ENCODE measurements at places on chromosomes 12 and 14.

DNA sequence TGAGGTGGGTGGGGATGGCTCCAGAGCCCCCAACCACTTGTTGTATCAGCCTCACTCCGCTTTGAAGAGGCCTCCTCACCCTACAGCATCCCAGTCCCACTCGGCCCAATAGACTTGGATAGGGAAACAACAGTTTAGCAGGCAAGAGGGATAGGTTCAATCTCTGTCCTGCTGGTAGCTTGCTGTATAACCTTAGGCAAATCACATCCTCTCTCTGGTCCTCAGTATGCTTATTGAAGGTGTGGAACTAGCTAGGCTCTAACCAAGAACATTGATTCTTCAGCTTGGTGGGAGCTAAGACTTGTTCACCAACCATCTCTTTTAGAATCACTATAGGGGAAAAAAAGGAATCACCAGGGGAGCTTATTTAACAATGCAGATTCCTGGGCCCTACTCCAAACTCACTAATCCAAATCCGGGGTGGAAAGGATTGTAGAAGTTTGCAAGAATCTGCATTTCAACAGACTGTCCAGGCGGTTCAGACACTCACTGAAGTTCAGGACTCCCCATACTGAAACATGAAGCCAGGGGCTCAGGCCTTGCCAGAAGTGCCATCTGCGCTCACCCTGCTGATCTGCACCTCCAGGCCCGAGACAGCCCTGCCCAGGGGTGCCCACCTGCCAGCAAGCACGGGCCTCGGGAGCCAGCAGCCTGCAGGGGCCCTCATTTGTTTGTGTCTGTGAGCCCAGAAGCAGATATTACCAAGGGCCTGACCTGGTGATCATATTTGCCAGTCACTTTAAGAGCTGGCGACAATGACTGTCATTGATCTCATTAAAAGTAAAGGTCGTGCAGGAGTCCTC lies 113.0 kb downstream of the ADCK1 start:
- DNase-seq: no peak

DNA sequence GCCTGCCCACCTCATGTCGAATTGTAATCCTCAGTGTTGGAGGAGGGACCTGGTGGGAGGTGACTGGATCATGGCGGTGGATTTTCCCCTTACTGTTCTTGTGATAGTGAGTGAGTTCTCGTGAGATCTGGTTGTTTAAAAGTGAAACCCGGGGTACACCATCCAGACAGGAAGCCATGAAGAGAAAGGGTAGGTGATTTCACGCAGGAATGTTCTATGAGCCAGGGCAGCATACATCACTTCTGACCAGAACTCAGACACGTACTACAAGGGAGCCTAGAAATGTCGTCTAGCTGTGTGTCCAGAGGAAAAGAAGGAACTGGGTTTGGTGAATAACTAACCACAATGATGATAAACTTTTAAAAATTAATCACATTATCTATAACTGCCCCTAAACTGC lies 80.6 kb downstream of the ANO4 start:
- no peak for DNase-seq

DNA sequence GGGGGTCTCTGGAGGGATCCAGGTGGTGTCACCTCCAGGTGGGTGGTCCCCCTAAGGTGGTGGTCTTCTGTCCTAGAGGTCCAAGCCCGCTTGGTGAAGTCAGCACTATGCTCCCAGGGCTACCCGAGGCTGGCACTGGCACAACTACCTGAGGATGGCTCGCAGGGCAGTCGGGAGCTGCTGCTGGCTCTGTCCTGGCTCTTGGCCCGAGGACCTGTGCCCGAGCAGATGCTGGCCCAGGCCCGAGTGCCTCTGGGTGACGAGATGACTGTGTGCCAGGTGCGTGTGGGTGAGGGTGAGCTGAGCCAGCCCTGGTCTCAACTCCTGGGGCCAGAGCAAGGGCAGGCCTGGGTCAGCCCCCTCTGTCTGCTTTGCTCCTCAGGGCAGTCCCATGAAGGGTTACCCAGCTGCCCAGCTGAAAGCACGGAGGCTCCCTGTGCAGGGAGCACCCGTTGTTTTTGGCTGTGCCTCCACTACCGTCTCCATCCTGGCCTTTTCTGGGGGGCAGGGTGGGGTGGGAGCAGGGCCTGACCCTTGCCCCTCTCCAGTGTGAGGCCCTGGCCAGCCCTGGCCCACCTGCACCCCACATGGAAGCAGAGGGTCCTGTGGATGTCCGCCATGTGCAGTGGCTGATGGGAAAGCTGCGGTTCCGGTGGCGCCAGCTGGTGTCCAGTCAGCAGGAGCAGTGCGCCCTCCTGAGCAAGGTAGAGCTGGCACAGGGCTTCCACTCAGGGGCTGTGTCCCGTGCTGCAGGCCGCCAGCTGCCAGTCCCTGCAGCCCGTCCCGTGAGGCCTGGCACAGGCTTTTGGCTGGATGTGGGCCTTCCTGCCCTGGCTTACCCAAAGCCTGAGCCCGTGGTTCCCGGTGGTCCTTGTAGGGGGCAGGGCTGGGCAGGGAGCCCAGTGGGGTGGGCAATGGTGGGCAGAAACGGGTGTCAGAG lies 1.3 kb downstream of the TEDC1 start:
- no peak for DNase-seq

DNA sequence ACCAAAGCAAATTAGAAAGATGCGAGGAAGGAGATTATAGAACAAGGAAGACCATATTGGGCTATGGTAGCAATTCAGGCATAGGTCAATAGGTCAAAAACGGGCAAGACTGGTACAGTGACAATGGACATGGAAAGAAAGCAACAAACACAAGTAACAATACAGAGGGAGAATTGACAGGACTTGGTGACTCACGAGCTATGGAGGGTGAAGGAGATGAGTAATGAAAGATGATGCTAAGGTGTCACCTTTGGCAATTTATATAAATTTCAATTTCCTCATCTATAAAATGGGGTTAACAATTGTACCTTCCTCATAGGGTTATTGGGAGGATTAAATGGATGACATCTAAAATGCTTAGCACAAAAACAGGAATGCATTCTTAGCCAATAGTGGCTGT lies 15.1 kb upstream of the DUSP16 start:
- DNase-seq: no peak

DNA sequence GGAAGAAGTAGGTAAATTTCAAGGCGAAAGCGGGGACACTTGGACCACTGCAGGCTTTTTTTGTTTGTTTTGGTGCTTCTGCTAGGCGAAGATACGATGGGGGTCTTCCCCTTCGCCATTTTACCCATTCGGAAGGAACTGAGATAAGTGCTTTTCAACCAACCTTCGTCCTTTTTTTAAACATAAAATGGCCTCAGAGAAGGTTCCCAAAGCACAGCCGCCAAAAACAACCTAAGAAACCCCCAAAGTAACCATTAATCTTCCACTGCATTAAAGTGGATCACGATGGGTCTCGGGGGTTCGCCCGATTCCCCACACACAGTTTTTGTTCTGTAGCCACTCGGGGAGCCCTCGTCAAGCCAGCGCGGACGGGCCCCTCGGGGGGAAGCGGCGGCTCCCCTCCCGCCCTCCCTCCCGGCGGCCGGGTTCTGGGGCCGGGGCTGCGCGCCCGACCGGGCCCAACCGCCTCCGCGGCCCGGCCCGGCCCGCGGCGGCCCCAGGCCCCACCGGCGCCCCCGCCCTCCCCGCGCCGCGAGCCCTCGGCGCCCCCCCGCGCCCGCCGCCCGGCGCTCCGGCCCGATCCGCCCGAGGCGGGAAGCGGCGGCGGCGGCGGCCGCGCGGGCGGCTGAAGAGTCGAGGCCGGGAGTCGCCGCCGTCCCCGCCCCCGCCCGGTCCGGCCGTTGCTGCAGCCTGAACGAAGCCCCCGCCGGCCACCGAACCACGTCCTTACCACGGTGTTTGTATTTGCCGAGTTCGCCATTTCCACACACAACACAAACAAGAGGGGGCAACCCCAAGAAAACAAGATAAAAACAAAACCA lies 790 bp downstream of the GTF2A1 start:
- DNase-seq: peak; percentile 40

GRCh38 chr12:100908501-100908900 lies 113.9 kb downstream of the ANO4 start:
- DNase-seq: no peak

DNA sequence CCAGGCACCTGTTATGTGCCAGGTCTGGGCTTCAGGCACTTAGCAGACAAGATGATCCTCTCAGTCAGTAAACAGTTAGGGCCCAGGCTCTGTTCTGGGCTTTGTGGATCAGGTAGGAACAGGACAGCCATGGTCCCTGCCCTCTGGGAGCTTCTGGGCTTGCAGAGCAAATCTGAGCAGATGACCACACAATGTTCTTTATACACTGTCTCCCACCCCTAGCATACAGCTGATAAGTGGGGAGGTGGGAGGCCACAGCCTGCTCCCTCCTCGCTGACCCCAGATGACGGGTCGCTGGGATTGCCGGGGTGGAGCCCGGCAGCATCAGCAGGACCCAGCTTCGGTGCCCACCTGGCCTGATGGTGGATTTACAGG lies 53.1 kb upstream of the RIN3 start:
- no peak for DNase-seq

DNA sequence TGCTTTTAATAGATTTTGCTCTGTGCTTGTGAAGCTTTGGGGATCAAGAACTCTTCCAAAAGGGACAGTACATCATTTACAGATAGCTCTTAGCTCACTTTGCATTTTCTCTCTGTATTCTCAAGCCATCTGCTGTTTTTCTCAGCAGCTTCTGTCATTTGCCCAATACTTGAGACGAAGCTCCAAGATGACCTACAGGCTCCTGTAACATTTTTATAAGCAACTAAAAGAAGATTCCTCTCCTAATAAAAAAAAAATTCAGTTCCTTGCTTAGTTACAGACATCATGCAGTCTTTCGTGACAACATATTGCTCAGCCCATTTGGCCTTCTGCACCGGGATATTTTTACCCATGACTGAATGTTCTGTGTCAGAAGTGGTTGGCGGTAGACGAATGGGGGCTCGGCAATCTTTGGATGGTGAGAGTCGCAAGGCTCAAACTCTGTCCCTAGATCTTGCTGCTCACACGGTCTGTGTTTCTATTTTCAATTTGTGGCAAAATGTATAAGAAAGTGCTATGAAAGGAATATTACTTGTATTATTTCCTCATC lies 215.6 kb downstream of the FSCB start:
- no peak for DNase-seq

DNA sequence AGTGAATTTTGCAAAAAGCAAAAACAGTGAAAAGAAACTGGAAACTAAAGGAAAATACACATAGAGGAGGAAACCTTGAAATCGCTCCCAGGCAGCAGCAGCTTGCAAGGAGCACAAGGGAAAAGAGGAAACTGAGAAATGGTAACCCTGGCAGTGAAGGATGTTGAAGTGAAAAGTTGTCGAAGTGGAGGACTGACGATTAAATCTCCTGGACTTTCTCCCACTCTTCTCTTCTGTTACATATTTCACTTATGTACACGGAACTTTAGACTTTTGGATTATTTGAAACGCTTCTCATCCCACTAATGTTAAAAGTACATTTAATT lies 388.8 kb upstream of the USP15 start:
- no peak for DNase-seq

- no peak for DNase-seq
Observed at GRCh38 chr12:31557707-31558106, 33.2 kb downstream of the DENND5B start.

DNA sequence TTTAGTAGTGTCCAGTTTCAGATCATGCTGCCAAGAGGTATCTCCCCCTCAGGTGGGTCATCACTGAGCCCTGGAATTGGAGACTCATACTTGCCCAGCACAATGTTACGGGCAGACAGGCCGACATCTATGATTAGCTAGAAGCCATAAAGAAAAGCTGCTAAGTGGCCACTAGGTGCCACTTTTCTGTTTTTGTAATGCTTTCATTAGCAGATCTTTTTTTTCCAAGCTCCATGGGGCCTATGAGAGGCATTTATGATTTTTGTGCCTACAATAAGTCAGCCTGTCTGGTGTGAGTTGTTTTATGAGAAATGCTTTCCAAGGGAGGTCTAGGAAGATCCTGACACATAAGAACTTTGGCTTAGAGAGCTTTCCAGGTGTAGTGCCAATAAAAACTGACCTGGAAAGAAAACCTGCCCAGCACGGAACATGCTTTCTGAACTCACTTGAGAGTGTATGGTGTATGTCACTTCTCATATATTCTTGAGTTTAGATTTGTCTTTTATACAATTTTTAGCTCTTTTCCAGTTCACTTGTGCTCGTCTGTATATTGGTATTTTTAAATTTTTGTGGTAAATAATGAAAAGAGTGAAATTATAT lies 21.8 kb upstream of the SMCO2 start:
- no peak for DNase-seq

All from stimulated activated naive CD4-positive, alpha-beta T cell treated with Interleukin-2 at 50 U/mL for 16 hours (primary cell).